ENCODE measurements at places on chromosomes 2 and 18.

GRCh38 chr2:64643838-64644457 lies 9.8 kb downstream of the SERTAD2 start:
- no peak for DNase-seq

- DNase-seq, result no peak
Measured at GRCh38 chr2:149989447-149990063, 402.0 kb upstream of the MMADHC start.

GRCh38 chr2:8469709-8470493 lies 212.0 kb upstream of the ID2 start:
- no peak for DNase-seq

DNA sequence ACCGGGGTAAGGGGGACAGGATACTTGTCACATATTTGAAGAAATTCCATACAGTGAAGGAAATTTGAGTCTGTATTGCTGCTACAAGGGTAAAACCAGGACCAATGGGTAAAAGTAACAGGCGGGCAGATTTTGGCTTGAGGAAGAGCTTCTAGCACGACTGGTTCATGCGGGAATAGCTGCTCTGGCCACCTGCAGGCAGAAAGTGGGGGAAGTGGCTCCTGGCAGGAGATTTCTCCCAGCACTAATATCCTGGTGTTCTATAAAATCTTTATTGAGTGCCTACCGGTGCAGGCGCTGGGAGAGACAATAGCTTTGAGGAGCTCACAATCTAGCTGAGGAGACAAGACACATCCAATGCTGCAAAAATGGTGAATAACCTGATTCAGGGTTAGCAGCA lies 198.5 kb downstream of the LOXHD1 start:
- DNase-seq, result no peak

- no peak for DNase-seq
Measured at GRCh38 chr2:47002480-47003381, 87.1 kb upstream of the MCFD2 start.

- no peak for DNase-seq
Measured at GRCh38 chr2:39696838-39697237, 31.1 kb downstream of the TMEM178A start.

All from effector CD8-positive, alpha-beta T cell (primary cell).